ENCODE measurements at places on chromosomes 2 and 18.

DNA sequence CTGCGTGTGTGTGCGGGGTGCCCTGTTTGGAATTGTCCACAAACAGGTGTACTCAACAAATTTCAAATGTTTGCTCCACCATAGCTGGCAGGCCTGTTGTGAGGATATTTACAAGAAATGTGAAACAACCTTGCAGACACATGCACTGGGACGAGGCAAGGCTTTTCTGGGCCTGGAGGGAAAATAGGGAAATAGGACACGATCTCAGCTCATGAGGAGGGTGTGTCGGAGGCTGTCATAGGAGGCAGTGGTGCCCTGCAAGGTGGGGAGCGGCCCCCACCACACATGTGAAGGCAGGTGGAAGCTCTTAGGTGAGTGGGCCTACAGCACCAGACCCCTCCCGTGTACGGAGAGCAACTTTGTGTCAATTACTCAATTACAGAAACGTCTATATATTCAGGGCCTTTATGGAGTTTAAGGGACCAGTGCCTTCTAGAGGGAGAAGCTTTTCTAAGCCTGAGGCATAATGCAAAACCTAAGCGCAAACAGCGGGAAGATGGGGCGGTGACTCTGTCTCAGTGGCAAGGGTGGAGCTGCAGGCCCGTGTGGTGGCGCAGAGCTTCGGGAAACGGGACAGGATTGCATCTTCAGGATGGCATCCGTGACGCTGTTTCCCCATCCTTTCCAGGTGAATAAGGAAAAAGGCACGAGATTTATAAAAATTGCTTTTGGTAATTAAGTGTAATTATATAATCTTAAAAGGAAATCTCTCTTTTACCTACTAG is 48.0 kb downstream of the RNF144A start:
- DNase-seq, result no peak

DNA sequence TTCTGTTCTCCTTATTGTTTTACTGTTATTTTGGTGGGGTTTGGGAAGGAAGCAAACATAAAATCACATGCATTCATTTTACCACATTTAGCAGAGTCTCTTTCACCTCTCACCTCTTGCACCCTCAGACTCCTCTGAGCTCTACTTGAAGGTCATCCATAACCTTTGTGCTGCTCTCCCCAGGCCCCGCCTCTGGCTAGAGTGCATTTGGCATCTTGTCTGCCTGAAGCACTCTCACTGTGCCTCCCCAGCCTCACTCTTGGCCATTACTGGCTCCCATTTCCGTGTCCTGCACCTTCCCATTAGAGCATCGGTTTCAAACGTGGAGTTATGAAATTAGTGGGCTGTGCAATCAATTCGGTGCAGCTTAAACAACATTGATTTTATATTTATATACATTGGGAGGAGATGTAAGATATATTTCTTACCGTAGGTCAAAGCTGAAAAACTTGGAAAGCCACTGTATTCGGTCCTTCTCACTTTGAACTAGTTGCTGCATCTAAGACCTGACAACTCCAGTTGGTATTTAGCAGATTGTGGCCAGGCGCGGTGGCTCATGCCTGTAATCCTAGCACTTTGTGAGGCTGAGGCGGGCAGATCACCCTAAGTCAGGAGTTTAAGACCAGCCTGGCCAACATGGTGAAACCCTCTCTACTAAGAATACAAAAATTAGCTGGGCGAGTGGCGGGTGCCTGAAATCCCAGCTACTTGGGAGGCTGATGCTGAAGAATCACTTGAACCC is 6.9 kb upstream of the ZFAND2B start:
- no peak for DNase-seq

DNA sequence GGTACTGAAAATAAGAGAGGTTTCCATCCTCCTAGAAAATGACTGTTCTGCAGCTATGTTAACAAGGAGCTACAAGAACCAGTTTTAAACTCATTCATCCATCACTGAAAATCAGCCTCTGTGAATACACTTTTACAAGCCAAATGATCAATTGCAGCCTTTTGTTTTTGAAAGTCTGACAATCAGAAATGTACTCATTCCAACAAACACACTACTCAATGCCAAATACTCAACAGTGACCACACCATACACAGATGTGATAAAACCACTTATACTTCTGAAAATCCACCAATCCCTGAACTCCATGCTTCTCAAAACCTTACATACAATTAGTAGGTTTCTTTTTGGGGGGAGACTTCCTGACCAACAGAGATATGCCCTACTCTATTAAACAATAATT is 663.9 kb upstream of the CHAC2 start:
- no peak for DNase-seq

DNA sequence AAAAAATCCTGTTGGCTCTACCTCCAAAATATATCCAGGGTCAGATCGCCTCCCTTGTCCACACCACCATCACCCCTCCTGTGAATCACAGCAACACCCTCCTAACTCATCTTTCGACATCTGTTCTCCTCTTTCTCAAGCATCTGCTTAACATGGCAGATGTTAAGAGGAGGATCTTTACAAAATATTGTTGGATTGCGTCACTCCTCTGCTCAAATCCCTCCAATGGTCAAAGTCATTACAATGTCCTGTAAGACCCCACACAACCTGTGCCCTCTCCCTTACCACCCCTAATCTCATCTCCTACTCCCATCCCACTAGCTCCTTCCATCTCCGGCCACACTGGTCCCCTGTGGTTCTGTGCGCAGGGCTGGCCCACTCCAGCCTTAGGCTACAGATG is 36.8 kb upstream of the GBX2 start:
- no peak for DNase-seq

DNA sequence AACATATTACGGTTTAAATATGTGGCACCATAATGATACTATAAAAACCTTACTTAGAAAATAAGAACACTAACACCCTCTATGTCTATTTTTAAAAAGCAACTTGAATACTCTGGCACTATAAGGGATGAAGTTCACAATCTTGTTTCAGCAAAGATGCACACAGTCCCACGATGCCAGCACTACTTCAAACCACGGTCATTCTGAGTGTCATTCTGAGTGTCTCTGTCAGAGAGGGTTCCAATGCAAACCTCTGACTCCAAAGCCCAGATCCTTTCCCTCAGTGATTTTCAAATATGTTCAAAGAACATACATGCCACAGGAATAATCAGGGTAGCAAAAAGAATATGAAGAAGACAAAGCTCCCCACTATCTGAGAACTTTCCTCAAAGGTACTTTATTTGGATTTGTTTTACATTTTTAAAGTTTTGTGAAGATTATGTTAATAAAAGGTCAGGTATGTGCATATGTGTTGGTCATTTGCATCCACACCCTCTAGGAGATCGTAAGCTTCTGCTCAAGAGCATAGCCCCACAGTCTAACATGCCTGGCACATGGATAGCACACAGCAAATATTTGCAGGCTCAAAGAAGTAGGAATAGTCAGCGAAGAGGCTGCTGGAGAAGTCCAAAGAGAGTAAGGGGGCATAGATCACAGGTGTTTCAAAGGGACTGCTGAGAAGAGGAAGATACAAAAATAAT is 127.6 kb downstream of the DYM start:
- DNase-seq, result no peak

DNA sequence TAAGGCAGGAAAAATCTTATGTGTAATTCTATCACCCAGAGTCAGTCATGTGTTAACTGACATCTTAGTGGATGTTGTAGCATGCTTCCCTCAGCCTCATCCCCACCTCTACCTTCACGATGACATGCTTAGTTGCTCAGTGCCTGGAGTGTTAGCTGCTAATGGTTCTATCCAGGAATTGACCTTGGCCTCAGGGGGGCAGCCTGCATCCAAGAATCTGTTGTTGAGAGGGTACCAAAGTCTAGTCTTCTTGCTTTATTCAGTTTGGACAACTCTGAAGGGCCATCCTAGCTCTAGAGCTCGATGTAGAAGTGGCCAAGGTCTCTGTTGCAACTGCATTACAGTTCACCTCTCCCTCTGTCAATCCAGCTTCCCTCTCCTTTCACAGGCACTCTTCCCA is 61.2 kb downstream of the ACYP2 start:
- DNase-seq, result no peak

DNA sequence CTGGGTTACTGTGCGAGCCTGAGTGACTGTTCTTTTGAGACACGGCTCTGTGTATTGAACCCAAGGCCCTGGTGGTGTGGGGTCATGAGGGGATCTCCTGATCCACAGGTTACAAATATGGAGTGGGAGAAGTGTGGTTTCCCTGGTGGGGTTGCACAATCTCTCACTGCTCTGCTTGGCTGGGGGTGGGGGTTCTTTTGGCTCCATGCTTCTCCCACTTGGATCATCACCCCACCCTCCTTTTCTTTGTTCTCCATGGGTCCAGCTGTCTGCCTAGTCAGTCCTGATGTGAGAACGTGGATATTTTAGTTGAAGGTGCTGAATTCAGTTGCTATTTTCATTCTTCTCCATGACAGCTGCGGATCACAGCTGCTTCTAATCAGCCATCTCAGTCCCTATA is 37.8 kb downstream of the AGPS start:
- no peak for DNase-seq

DNA sequence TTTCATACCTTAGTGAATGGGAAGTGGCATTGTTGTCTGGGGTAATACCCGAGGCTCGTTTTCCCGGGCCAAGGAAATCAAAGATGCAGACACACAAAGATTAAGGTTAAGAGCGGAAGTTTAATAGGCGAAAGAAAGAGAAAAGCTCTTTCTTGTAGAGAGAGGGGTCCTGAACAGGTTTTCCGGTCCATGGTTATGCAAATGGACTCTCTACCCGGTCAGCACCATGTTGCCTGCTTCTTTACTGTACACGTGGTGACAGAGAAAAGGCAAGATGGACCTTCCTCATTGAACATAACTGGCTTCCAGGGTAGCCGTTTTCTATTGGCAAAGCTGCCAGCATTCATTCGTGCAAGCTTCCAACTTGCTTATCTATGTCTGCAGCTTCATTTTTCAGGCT is 2063.5 kb downstream of the SUCLG1 start:
- DNase-seq, result no peak

- DNase-seq, result no peak
Measured at GRCh38 chr2:80102026-80102425, 202.5 kb downstream of the LRRTM1 start.

DNA sequence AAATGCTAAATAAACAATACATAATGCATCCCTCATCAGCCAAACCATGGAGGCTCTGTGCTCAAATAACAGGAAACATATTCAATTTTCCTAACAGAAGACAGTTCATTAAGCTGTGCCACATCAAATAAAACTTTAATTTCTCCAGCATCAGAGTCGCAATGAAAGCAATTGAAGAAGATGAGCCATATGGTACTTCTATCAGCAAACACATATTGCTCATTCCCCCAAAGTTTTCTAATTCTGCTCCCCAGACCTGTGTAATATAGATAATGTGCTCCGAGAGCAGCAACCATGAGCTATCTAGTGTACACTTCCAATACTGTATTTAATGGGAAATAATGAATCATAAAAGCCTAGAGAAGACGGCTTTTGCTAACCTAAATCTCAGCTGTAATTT is 263.2 kb downstream of the MEIS1 start:
- DNase-seq, result no peak

DNA sequence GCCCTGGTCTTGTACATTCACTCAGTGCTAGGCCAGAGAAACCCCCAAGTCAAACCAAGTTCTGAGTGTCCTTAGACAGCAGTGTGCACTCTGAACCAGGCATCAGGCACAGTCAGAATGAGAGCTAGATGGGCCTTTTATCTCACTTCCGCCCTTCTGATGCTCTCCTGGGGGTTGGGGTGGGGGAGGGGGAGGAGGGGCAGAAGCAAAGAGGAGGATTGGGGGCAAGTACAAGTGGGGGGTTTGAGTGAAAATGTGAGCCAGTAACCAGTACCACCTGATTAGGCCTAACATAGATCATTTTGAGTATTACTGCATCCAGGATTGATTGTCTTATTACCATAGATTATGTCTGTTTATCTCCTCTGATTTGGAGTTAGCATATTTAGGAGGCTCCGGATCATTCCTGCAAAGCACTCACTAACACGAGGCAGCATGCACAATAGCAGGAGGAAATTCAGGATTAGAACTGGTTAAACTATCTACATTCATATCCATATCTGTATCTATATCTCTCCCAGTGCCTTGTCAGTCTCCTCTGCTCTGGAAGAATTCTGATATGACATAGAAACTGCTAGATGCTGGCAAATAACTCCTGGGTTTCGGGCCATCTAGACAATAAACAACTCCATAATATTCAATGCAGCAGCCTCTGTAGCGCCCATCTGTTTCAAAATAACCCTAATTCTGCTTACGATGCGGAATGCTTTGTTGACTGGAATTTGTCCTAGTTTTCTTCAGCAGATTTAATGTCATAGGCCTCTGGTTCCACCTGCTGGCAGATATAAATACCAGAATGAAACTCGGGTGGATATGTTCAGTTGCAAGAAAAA is 149.1 kb downstream of the RHBDD1 start:
- peak; percentile 7 for DNase-seq
